ENCODE measurements at places on chromosomes 16 and 17.
A peak's percentile ranks its signal among the peaks of the same experiment; 100 is the strongest.

GRCh38 chr17:412211-413015 is 59.8 kb upstream of the RPH3AL start:
- peak; percentile 79 for DNase-seq

- no peak for DNase-seq
Observed at GRCh38 chr16:51753467-51754127, 602.5 kb upstream of the SALL1 start.

- no peak for DNase-seq
Observed at GRCh38 chr17:61399131-61400065, at the start of gene TBX2. Gene TBX2, plus strand, starts transcription at chr17:61399843. Its CDS starts 334 bp downstream, at chr17:61400177.

- DNase-seq, result no peak
Observed at GRCh38 chr17:2542456-2542855, 30.8 kb upstream of the METTL16 start.

- DNase-seq, result no peak
Observed at GRCh38 chr17:27565874-27566670, 64.9 kb upstream of the LGALS9 start.

GRCh38 chr17:45951403-45951802 is 47.6 kb upstream of the STH start:
- DNase-seq, result no peak

GRCh38 chr17:50938821-50939541 is 72.8 kb upstream of the TOB1 start:
- no peak for DNase-seq

DNA sequence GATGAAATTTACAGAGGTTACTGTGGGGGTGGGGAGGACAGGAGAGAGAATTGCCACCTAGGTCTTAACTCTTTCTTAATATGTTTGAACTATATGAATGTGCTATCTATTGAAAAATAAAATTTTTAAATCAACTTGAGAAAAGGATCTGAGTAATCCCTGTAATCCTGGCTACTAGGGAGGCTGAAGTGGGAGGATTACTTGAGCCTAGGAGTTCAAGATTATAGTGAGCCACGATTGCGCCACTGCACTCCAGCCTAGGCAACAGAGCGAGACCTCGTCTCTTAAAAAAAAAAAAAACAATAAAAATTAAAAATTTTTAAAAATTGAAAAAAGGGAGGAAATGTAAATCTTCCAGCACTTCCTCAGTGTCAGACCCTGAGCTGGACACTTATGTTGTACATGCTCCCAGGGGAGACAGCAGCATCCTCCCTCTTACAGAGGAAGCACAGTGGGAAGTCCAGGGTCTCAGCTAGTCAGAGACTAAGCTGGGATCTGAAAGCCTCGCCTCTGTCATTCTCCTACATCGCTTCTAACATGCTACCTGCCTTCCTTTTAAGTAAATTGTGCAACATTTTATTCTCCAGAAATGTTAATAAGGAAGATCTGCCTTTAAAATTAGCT is 21.9 kb downstream of the PMM2 start:
- DNase-seq, result no peak

DNA sequence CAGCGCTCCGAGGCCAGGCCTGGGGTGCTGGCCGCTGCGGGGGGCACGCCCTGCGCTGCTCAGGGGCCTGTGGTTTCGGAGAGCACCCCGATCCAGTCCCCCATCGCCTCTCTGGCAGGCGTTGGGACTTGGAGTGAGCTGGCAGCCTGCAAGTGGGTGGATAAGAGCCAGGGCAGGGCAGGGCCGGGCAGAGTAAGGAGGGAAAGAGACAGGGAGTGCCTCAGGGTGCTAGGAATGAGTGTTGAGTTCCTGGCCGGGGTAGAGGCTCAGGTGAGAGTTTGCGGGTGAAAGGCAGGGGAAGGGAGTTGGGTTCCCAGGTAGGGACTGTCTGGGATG is 1.3 kb downstream of the CDH13 start:
- DNase-seq, result peak; percentile 23

DNA sequence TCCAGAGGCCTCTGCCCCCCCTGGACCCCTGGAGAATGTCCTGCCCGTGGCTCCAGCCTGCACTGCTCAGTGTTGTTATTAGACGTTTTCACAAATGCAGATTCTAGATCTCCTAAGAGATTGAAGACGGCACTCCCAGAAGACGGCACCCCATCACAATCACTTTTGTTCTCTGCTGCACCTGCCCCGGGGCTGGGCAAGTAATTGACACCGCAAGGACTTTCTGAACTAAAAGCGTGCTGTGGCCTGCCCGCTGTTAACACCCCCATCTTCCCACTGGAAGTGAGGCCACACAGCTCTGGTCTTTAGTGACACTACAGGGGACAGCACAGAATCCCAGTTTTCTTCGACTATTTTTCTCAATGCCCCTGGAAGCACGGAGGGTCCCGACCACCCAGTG is 256.9 kb downstream of the ENGASE start:
- no peak for DNase-seq

DNA sequence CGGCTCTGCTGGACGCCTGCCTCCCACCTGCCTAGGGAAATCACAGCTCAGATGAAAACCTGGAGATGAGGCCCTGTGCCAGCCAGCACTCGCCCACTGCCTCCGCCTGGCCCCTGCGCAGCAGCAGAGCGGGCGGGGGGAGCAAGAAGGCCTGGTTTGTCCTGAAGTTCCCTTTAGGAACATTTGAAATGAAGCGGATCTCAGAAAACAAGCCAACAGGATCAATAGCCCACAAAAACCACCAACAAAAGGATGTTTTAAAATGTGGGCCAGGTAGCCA is 48.0 kb downstream of the RBFOX3 start:
- DNase-seq, result no peak

DNA sequence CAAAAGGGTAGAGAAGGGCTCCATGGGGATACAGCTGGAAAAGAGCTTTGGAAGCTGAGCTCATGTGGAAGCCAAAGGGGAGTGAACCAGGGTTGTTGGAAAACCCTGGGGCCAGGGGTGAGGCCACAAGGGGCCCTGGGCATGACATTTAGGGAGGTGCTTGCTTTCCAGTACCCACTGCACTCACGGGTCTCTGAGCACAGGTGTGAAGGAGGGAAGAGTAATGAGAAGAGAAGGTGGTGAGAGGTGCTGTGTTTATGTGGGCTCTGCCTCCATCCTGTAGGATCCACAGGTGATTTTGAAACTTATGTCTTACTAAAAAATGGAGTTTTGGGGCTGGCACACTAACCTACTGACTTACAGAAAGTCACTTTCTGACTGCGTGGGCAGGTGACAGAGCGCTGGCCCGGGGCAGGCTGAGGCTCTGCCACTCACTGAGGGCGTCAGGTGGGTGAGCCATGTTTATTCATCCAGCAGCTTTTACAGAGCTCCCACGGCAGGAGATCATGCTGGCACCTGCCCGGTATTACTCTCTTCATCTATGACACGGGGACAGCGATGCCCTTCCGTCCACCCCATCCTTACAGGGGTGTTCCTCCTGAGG is 18.9 kb downstream of the KSR1 start:
- no peak for DNase-seq

- DNase-seq, result no peak
Observed at GRCh38 chr16:31428279-31428597, at the start of gene COX6A2. Gene COX6A2, minus strand, starts transcription at chr16:31428360. Its CDS starts 35 bp downstream, at chr16:31428325.

DNA sequence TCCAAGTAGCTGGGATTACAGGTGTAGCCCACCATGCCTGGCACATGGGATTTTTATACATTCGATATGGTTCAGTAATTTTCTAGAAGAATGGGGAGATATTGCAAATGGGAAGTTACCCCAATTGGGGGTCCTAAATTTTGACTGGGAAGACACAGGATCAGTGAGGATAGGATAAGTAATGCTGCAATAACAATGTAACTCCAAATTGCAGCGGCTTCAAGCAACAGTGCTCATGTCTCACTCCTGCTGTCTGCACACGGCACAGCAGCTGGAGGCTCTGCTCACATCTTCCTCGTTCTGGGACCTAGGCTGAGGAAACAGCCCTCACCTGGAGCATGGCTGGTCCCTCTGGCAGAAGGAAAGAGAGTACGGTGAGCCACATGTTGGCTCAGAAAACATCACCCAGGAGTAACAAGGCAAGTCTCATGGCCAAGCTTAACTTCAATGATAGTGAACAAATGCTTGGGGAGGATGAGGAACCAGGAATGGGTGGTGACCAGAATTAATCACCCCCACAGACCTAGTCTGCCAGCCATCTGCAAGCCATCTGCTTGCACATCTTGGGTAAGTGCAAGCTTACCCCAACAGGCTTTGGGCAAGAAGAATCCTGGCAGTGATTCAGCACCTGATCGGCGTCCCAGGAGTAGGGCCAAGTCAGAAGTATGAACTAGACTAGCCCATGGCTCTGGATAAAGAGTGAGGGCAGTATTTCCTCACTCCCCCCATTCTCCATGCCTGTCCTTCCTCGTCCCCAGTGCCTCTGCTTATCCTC is 229.2 kb downstream of the COPRS start:
- DNase-seq, result no peak

DNA sequence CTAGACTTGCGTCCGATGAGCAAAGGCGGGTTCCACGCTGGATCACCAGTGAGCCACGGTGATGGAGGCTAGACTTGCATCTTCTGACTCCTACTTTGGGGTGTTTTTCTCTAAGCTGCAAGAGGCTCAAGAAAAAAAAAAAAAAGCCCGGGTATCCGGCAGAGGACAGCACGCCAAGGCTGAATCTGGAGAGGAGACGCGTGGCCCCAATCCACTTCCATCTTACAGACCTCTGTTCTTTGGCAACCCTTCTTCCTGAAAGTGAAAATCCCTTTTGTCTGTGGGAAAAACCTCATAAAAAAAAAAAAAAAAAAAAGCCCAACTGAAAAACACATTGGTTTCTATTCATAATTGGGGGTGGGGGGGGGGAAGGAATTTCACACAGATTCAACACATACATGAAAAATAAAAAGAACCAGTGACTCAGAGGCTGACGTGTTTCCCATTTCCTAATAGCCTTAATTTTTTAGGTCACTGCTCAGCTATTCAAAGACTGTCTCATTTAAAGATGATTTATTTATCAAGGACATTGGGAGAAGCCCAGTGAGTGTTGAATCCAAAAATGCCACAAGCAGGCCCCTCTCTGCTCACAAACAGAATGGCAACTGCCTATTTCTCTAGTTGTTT is 258.3 kb downstream of the FOXL1 start:
- peak; percentile 95 for DNase-seq

- DNase-seq, result no peak
Observed at GRCh38 chr17:4187076-4187475, 44.1 kb downstream of the CYB5D2 start.

GRCh38 chr17:49749730-49750129 is 14.2 kb downstream of the FAM117A start:
- DNase-seq, result no peak

DNA sequence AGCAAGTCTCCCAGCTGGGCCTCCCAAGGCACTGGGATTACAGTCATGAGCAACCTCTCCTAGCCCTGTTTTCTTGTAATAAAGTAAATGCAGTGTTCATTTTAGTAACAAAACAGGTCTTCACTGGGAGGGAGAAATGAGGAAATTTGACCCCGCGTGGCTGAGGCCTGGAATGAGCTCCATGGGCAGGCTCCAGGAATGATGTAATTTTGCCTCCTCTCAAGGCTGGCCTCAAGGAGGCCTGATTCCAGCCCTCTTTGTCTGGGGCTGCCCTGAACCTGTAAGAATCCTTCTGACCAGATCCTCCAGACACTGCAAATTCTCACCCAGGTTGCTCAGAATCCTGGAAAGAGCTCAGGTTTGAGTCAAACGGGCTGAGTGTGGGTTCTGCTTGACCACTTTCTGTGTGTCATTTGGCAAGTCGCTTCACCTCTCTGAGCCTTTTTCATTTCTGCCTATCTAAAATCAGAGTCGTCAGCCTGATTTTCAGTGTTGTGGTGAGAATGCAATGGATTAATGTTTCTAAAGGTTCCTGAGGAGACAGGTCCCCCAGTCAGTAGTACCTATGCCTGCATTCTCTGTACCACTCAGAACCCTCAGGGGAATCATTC is 57.1 kb downstream of the RAB11FIP4 start:
- DNase-seq, result no peak

GRCh38 chr17:5509482-5509881 is 23.1 kb downstream of the MIS12 start:
- DNase-seq, result peak; percentile 55

- no peak for DNase-seq
Observed at GRCh38 chr17:19673623-19674022, 25.1 kb downstream of the ALDH3A2 start.

DNA sequence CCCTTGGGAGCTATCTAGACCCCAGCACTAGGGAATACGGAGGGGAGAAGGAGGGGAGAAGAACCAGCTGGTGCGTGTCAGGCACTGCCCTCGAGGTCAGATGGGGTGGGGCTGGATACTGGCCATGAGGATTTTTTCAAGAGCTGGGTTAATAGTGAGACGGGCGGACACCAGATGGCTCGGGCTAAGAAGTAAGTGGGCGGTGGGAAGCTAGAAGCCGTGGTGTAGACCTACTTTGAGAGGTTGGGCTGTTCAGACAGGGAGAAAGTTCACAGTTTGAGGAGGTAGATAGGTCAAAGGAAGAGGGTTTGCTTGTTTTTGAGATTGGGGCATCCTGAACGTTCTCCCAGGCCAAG is 303.8 kb downstream of the SEC14L1 start:
- no peak for DNase-seq

GRCh38 chr17:49067163-49067562 is 65.4 kb upstream of the B4GALNT2 start:
- no peak for DNase-seq

GRCh38 chr17:44262654-44263225 is 5.2 kb downstream of the SLC4A1 start:
- no peak for DNase-seq

- DNase-seq, result peak; percentile 58
Observed at GRCh38 chr17:45073414-45074070, 12.4 kb downstream of the NMT1 start.

DNA sequence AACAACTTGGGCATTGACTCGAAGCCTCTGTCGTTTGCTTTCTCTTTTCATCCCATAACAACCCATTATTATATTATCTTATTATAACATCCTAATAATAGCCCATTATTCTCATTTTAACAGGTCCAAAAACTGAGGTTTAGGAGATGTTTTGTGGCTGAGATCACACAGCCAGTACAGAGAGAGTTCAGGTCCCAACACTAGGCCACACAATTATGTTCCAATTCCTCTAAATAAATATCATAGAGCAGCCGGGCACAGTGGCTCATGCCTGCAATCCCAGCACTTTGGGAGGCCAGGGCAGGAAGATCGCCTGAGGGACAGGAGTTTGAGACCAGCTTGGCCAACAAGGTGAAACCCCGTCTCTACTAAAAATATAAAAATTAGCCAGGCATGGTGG is 40.3 kb upstream of the KIFC3 start:
- no peak for DNase-seq

DNA sequence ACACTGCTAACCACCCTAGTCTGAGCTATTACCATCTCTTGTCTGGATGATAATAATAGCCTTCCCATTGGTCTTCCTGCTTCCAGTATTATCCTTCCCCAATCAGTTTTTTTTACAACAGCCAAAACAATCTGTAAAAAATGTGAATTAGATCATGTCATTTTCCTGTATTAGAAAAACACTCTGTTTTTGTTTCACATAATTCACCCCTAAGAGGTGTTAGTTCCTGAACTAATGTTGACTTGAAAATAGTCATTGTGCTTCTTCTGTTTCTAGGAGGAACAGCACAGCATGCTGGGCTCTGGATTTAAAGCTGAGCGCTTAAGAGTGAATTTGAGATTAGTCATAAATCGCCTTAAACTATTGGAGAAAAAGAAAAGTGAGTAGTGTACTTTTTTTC is 20.0 kb downstream of the IST1 start:
- DNase-seq, result peak; percentile 67
